ENCODE measurements at places on chromosomes 5 and 9. TPM values are rescaled to one million over a fixed set of nuclear protein-coding genes. Genes with fewer than 3 reads are reported as not detected.
A peak's percentile ranks its signal among the peaks of the same experiment; 100 is the strongest.

- DNase-seq = peak; percentile 79
Observed at GRCh38 chr5:88665750-88666215, 217.2 kb downstream of the MEF2C start.

The FOXI1 gene
- total RNA-seq = not detected

DNA sequence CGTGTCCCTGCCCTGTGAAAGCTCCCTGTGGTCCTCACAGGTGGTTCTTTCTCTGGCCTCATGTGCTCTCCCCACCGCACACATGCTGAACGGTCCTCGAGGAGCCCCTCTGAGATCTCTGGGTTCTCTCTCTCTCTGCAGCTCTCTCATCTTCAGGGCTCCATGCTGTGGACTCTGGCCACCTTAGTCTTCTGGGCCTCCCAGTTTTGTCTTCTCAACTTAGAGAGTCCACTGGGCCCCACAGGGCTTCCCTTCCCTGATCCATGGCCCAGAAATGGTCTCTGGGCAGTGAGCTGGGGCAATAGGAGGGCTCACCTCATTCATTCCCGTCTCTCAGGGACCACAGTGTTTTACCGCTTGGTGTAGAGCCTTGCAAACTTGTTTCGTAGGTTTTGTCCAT lies 26.4 kb downstream of the FGD3 start:
- DNase-seq = no peak

DNA sequence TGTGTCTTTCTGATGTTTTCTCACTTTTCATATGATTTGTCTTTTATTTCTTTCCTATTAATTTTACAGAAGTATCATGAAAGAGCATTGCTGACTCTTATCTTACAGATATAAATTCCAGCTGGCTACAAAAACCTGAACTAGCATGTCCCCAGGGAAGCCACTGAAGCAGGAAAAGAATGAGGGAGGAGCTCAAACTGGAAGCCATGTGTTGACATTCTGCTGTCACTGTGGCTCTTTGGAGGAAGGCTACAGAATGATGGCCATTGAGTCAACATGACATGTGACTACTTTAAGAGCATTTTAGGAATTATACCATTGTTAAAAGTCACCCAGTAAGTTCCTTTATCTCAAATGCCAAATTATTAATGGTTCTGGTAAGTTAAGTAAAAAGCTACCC lies 638.3 kb upstream of the DMAC1 start:
- no peak for DNase-seq

The FOXD4L5 gene
- not detected for total RNA-seq

The ALDH7A1 gene
- 135 TPM for total RNA-seq

- no peak for DNase-seq
Observed at GRCh38 chr5:172085738-172086137, 79.3 kb upstream of the FBXW11 start.

- peak; percentile 24 for DNase-seq
Observed at GRCh38 chr9:14863402-14863801, 46.8 kb downstream of the FREM1 start.

DNA sequence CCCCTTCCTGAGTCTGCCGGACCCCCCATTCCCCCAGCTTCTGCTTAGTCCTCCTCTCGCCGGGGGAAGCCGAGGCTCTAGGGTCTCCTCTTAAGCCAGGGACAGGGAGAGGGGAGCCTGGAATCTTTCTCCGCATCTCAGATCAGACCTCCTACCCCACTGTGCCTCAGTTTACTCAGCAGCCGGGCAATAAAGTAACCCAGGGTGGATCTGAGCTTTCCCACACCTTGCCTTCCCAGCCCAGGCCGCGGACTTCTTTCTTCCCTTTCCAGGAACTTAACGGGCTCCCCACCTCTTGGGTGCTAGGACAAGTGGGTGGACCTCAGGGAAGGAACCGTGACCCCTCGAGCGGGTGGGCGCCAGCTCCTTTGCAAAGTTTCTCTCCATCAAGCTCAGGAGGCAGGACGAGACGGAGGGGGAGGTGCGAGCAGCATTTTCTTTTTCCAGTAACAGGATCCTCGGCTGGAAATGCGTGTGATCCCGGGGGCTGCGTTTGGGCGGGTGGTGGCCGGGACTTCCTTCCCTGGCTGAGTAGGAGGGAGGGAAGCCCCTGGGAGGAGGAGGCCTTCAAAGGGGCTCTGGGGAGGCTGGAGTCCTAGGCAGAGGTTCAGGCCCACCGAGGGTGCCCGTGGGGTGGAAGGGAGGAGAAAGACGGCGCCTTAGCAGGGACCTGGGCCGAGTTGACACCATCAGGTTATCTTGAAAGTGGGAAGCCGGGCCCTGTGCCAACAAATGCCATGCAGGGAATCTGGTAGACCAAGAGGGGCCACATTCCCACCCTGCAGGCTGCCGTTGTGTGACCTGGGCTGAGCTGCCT lies 795 bp downstream of the DAB2IP start:
- DNase-seq = peak; percentile 74

- no peak for DNase-seq
Observed at GRCh38 chr5:84257061-84257460, 127.6 kb downstream of the EDIL3 start.

- DNase-seq = no peak
Observed at GRCh38 chr9:130207241-130207992, 35.2 kb downstream of the NCS1 start.

DNA sequence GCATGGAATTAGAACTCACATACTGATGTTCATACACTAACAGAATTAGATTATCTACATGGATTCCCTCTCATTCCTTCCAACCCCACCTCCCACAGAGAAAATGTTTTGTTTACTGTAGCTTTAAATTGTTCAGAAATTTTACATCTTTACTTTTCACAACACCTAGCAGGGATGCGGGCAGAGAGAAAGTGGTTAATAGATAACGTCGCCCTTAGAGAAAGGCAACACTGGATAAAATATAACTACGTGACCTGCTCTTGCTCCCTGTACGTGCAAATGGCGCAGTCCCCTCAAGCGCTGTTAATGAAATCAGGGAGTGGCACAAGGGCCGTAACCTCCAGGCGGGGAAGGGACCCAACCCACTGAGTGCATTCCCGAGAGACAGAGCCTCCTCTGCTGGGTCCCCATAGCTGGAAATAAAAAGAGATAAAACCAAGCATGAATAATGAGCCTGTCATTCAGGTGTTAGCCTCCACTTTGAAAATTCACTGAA lies 125.3 kb upstream of the DAPK1 start:
- DNase-seq = no peak

GRCh38 chr5:143213851-143214363 lies 189.6 kb downstream of the NR3C1 start:
- no peak for DNase-seq

DNA sequence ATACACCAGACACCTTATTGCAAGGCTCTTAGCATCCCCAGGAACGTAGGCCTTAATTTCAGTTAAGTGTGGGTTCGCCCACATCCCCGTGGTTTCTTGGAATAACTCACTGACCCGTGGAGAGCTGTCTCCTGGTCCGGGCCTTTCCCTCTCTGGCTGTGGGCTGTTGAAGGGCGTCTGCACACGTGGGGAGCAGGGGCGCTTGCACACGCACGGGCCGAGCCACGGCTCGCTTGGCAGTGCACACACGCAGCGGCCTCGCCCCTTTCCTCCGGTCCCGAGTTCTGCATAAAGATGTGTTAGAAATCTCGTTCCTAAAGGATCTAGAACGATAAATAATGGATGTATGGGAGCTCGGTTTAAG lies 141.9 kb downstream of the PBX3 start:
- DNase-seq = no peak

The TTC23L gene
- 2.2 TPM for total RNA-seq

All from GM23338 (cell line).